ENCODE measurements at places on chromosomes 6 and 20. TPM values are rescaled to one million over a fixed set of nuclear protein-coding genes. Genes with fewer than 3 reads are reported as not detected.

The AAR2 gene
- 26.9 TPM for total RNA-seq

The NCOA3 gene
- total RNA-seq: 25.8 TPM

The ZSCAN23 gene
- 3.1 TPM for total RNA-seq

The PSORS1C1 gene
- 0.16 TPM for total RNA-seq

The RBL1 gene
- 12.6 TPM for total RNA-seq

The HSPA12B gene
- total RNA-seq: 6.5 TPM

The FAM83D gene
- 81.6 TPM for total RNA-seq

The PDYN gene
- 0.47 TPM for total RNA-seq

The FYN gene
- 70.8 TPM for total RNA-seq

The ENPP5 gene
- total RNA-seq: 13.0 TPM

The WFDC5 gene
- not detected for total RNA-seq

The PSORS1C2 gene
- not detected for total RNA-seq

The UST gene
- total RNA-seq: 33.0 TPM
